ENCODE measurements at places on chromosomes 11 and 22. TPM values are rescaled to one million over a fixed set of nuclear protein-coding genes. Genes with fewer than 3 reads are reported as not detected.

The C11orf21 gene
- 0.65 TPM for polyA plus RNA-seq

GRCh38 chr11:390175-390574 is 3.8 kb upstream of the PKP3 start:
- DNase-seq: no peak

The CAVIN3 gene
- polyA plus RNA-seq: 36.7 TPM

GRCh38 chr11:69483170-69483569 is 1.7 kb downstream of the LINC01488 start:
- DNase-seq: no peak

The CDHR5 gene
- polyA plus RNA-seq: not detected
